ENCODE measurements at places on chromosomes 7 and 10.

DNA sequence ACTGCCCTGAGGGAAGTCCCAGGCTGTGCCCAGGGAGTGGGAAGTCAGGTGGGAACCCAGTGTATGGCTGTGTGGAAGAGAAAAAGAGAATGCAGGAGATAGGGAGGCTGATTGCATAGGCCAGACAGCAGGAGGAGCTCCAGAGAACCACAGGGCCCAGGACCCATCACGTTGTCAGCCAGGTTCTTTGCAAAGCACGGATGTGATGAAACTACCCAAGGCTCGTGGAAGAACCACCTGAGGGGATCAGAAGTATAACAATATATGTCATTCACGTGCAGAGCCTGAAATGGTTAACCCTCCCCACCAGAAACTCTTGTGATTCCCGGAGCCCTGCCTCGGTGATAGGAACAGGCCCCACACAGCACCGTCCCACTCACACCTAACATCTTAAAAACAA, 83.6 kb downstream of the LARP4B start:
- H3K4me3 ChIP-seq, result no peak overlapping the region
- peaks cover 12% of the 10 kb centered on the region for H3K36me3 ChIP-seq
- no peak for DNase-seq
- H3K4me1 ChIP-seq, result no peaks in the 10 kb centered on the region
- no peak overlapping the region for H3K27ac ChIP-seq
- H3K27me3 ChIP-seq, result no peaks in the 10 kb centered on the region

DNA sequence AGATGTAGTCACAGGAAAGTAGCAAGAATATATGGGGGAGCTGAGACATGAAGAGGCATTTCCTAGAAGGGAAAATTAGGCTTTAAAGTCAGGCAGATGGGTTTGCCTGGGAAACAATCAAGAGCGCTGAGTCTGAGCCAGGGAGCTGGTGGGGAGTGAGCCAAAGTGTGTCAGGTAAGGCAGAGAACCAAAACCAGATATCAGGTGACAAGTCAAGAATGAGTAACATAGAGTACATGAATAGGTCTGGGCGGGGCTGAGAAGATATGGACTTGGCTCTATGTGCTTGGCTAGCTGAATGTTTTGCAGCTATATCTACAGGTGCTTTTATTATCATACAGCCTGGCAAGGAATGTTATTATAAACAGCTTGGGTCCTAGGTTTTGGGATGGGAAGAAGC, 49.3 kb downstream of the GPR141 start:
- no peak for DNase-seq
- H3K36me3 ChIP-seq, result no peaks in the 10 kb centered on the region
- no peaks in the 10 kb centered on the region for H3K4me1 ChIP-seq
- H3K27me3 ChIP-seq, result no peaks in the 10 kb centered on the region

- no peaks in the 10 kb centered on the region for H3K27me3 ChIP-seq
- peaks cover 22% of the 10 kb centered on the region for H3K4me1 ChIP-seq
- no peak overlapping the region for H3K4me3 ChIP-seq
- no peak overlapping the region for H3K27ac ChIP-seq
- H3K36me3 ChIP-seq, result no peaks in the 10 kb centered on the region
Measured at GRCh38 chr7:26690135-26690805, 174.1 kb downstream of the SKAP2 start.

- no peaks in the 10 kb centered on the region for H3K27me3 ChIP-seq
- DNase-seq, result peak; percentile 53
- peak overlapping the region; percentile 31 for H3K27ac ChIP-seq
- H3K4me1 ChIP-seq, result peaks cover 20% of the 10 kb centered on the region
- H3K4me3 ChIP-seq, result no peak overlapping the region
- peaks cover 8% of the 10 kb centered on the region for H3K36me3 ChIP-seq
Measured at GRCh38 chr10:80196270-80196949, 8.9 kb downstream of the ANXA11 start.
